SK-N-DZ (cell line): ENCODE measurements at places on chromosomes 5 and 9.
A peak's percentile ranks its signal among the peaks of the same experiment; 100 is the strongest.

DNA sequence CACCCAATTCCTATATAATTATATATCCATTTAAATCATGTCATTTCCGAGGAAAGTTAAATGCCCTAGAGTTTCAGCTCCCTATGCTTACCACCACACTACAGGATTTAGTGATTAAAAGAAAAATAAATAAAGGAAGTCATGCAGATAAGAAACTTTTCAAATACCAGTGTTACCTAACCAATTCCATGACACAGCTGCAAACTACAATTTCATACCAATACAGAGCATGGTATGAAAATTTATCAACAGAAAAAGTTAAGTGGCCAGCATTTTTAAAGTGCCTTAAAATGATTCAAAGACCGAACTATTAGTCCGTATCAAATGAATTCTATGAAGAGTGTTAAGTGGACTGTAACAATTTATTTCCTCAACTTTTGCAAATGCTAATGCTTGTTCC is 35.9 kb downstream of the CEP120 start:
- DNase-seq: no peak

DNA sequence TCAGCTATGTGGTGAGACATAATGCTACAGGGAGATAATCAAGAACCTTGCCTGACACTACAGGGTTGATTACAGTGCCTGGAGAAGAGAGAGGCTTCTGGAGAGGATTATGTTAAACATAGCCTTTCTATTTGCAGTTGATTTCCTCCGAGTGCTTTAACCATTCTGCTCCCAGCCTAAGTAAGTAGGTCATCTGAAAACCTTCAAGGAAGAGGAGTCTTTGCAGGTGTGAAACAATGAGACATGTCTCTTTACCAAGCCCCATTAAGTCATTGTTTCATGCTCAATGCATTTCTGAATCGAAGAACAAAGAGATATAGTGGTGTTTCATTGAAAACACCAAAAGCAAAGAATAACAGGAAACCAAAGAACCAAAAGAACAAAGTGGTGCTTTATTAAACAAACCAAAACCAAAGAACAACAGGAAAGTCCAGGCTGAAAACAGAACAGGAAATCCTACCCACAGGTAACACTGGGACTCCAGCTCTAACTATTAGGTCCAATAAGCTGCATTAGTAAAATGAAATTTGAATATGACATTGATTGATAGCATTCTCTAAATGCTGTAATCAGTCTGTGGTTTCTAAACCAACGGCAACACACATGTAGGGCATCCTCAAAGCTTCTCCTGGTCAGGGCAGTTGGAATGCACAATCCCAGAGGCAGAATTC is 113.3 kb upstream of the SPATA31D4 start:
- peak; percentile 47 for DNase-seq

GRCh38 chr9:36935332-36935731 is 98.7 kb downstream of the PAX5 start:
- no peak for DNase-seq

DNA sequence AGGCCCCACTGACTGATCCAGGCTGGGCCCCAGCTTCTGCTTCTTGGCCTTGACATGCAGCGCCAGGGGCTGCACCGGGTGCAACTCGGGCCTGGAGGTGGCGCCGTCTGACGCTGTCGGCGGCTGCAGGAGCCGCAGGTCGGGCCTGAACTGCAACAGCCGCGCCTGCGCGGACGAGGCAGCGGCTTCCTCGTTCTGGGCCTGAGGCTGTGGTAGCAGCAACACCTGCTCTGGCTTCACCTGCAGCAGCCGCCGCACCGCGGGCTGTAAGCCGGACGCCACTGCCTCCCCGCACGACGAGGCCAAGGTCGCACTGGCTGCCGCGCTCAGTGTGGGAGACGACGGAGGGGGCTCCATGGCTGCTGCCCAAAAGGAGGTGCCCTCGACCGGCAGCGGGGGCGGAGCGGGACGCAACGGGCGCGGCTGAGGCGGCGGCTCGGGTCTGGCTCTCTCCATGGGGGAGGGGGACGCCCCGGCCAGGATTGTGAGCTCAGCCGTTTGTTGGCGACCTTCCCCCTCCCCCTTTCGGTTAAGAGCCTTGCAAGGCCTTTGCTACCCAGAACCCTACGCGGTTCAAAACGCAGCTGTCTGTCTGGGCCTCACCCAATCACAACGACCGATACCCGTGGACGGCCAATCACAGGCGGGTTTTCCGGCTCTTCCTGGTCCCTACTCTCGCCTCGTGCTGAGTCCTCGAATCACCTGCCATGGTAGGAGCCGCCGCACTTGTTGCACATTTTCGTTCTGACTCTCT is 438 bp downstream of the SOX30 start:
- DNase-seq: no peak

DNA sequence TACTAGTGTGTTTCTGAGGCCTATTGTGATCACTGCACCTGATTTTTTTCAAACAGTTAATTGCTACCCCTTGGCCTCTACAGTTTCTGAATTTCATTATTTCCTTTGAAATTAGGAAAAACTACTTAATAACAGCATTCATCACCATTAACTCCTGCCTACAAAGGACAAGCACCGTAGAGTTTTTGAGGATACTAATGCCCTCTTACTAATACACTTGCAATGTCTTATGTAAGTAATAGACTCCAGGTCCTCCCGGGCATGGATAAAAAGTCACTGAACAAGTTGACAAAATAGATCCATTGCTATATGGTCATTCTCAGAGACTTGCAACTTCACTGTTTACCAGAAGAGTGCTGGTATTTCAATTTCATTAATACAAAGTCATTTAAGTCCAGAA is 1172.5 kb downstream of the CDH12 start:
- DNase-seq: no peak

DNA sequence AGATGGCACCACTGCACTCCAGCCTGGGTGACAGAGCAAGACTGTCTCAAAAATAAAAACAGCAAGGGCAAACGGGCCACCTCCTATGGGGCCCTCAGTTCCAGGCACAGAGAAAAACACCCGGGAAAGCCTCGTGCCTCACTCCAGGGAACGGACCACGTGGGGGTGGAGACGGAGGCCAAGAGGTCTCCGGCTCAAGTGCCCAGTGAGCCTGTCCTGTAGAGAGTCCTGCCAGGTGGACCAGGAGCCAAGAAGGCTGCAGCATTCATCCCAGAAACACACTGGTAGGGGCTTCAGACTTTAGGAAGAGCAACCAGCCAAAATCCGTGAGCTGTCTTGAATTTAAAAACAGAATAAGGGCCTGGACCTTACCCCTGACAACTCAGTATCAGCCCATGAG is 63.8 kb downstream of the C5orf15 start:
- DNase-seq: no peak

- DNase-seq: no peak
These were observed 31.0 kb downstream of the EFCAB9 start for GRCh38 chr5:172224996-172225395.

DNA sequence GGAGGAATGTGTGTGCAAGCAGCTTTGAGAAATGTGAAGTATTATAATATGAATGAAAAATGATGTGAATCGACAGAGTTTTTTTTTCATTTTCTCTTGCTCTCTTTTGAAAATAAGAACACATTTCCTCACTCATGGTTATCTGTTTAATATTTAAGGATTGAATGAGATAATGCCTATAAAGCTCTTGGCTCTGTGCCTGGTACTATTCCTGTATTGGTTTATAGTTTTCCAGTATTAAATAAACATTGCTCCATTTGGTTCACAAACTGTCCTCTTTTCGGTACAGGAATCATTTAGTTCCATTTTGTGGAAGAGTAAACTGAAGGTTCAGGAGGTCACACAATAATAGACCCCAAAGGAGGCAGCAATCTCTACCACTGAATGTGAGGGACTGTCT is 1185.5 kb upstream of the WWC1 start:
- no peak for DNase-seq

DNA sequence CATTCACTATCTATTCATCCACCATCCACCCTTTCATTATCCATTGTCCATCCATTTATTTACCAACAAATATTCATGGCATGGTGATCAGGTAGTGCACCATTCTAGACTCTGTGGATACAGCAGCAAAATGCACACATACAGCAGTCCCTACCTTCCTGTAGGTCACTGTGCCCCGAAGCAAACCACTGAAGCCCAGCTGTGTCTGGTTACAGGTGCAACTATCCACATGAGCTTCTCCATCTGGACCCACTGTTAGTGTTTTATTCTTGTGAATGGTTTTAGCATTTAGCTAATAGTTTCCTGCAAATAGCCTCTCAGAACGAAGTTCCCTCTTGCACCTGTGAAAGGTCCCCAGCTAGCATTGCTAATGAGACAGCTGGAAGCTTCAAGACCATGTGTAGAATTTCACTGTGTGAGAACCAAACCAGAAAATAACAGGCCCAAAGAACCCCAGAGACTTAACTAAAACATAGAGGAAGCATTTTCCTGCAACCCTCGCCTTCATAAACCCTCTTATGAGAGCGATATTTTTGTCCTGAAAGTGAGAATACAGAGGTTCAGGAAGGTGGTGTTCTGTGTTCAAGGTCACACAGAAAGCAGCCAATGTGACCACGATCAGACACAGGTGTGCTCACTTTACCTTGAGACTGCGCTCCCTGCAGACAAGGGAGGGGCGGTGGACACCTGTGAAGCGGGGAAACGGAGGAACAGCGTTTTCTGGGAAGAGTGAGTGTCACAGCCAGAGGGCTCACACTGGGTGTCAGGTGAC is 18.5 kb downstream of the PAEP start:
- no peak for DNase-seq

- no peak for DNase-seq
These were observed 10.5 kb upstream of the AHRR start for GRCh38 chr5:310941-311434.

DNA sequence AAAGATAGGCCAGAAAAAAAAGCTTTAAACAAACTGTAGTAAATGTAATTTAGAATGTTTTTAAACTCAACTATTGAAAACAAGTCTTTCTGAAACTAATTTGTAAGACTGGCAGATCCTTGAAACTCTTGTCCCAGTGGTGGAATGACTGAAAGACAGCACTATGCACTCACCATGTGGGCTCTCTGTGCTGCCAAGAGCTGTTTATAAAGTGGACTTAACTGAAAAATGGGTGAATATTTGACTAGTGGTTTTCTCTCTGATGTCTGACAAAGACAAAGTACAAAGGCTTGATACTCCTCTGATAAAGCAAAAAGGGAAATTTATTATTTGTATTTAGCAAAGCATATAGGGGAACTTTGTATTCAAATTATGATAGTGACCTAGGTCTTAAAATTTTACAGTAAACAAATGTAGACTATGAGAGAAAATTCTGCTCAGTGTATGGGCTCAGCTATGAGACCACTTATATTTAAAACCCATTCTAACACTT is 635.4 kb downstream of the NR2F1-AS1 start:
- no peak for DNase-seq

GRCh38 chr5:140292212-140293036 is 10.5 kb downstream of the PFDN1 start:
- DNase-seq: no peak

GRCh38 chr5:71471193-71471592 is 15.7 kb downstream of the BDP1 start:
- DNase-seq: no peak

- no peak for DNase-seq
These were observed at the start of gene C5 for GRCh38 chr9:121050128-121050988. Gene C5, minus strand, starts transcription at chr9:121050275. Its CDS starts 29 bp downstream, at chr9:121050246.

GRCh38 chr9:108158236-108158995 is 668.8 kb upstream of the KLF4 start:
- DNase-seq: no peak

DNA sequence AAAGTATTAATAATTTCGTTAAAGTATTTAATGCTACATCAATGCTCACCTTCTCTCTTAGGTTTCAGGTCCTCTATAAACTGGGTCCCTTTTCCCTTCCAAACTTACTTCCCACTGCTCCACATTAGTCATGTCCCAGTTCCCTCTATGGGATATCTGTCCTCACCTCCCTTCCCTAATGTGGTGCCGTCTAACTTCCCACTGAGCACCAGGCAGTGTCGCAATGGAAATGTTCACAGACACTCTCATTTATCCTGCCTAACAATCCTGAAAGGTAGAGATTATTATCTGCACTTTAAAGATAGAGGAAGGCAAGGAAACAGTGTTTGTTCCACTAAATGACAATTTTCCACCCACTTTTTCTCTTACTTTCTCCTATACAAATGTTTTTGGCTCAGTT is 329.7 kb downstream of the CWC27 start:
- DNase-seq: no peak

- no peak for DNase-seq
These were observed 13.0 kb downstream of the ELL2 start for GRCh38 chr5:95948631-95949030.

GRCh38 chr5:36787365-36788093 is 89.0 kb upstream of the NIPBL start:
- no peak for DNase-seq

DNA sequence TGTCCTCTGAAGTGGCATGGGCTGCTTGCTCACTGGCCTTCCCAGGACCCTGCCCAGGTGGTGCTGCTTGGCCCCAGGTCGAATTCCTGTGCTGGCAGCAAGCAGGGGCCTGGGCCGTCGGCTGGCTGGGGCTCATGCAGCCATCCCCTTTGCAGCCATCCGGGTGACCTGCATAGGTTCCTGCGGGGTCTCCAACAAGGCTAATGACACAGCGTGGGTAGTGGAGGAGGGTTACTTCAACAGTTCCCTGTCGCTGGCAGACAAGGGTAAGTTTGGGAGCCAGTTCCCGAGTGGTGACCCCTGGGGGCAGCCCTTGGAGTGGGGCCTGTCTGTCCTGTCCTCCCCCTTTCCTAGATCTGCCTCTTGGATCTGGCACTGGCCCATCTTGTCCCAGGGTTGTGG is 6.1 kb upstream of the EHMT1 start:
- no peak for DNase-seq

DNA sequence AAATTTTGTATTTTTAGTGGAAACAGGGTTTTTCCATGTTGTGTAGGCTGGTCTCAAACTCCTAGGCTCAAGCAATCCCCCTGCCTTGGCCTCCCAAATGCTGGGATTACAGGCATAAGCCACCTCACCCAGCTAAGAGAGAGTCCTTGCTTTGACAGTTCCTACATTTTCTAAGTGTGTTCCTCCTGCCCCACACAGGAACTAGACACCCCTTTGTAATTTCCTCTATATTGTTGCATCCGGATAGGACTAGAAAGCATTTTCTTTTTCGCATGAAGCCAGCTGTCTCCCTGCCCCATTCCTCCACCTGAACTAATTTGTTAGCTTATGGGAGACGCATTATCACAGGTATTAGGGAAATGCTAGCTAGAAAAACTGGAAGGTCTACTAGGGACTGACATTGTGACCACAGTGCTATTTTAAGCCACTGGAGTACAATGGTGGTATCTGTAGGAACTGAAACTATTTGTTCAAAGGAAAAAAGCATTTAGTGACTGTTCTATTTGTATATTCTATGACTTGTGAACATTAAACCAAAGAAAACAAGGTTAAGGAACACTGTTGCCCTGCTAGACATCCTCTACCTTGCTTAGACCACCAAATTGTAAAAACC is 214.1 kb downstream of the SMARCA2 start:
- DNase-seq: no peak

DNA sequence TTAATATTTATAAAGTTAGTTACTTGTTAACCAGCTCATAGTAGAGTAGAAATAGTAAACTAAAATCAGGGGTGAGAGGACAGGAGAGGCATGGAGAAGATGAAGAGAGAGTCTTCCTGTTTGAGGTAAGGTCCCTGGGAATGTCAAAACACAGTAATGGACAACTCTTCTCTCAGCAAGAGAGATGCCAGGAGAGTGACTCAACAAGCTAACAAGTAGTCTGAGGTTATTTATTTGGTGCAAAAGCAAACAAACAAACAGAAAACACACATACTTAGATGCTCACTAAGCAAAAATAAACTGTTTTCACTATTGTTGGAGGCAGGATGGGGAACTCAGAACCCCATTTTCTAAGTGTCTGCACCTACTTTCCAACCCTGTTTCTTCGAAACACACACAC is 333.2 kb upstream of the RFX3 start:
- no peak for DNase-seq
